ENCODE measurements at places on chromosomes 3 and 15.

- no peak for DNase-seq
Observed at GRCh38 chr15:58232281-58233065, 94.3 kb downstream of the AQP9 start.

DNA sequence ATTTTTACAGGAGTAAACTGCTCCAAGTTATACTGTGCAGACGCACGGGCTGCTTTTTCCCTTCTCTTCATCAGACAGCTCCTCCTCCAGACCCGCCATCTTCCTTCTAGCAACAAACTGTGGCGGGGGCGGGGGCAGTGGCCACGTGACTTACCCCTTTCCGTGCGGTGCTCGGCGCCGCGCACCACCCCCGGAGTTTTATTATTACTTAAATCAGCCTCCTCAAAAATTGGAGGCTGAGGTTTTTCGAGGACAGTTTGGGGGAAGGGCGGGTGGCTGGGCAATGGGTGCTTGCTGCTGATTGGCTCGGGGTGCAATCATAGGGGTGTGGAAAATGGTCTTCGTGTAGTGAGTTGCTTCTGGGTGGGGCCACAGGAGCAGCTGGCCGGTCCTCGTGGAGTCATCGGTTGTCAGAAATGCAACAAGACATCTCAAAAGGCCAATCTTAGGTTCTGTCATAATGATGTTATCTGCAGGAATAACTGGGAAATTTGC, 77.1 kb upstream of the MFGE8 start:
- no peak for DNase-seq

- no peak for DNase-seq
Observed at GRCh38 chr3:138944929-138945708, 1.8 kb downstream of the FOXL2 start.

- peak; percentile 76 for DNase-seq
Observed at GRCh38 chr15:33021806-33022389, 172.6 kb downstream of the FMN1 start.

DNA sequence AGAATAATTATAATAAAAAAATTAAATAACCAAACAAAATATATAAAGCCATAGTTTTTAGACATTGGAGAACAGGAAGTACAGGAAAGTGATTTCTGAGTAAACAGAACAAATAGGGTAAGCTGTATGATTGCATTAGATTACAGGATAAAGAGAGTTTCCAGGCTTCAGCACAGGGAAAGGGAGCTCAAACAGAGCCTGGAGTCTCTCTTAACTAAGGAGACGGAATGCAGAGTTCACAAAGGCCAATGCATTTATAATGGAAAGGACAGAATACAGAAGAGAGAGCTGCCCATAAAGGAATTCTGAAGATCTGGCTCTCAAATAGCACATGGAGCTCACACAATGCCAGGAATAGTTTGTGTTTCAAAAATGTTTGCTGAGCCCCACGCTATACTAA, 42.0 kb upstream of the OTOL1 start:
- DNase-seq = no peak

GRCh38 chr15:81097890-81098280, 36.2 kb upstream of the CFAP161 start:
- no peak for DNase-seq

DNA sequence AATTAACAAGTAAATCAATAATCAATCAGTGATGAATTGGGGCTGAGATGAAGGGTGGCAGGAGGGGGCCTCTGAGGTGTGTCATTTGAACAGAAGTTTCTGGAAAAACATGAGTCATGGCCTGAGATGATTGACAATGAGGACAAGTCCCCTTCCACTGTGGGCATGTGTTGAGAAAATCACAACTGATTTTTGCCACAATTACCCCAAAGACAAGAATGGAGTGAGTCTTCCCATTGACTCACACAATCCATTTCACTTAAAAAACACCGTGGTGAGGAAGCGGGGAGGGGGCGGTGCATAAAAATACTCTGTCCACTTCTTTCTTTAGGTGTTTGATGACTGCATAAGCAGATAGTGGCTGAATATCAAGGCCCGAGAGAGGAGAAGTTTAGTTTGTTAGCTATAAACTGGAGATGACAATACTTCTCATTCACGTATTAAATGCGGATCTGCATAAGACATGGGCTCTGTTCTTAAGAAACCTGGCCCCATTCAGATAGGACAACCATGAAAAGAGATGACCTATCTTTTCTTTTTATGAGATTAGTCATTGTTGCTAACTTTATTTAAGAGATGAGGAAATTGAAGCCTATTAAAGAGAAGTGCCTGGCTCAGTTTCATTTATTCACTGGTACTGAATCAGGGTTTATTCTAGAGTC, 34.7 kb downstream of the SHC4 start:
- DNase-seq = no peak

- DNase-seq = no peak
Observed at GRCh38 chr15:62818691-62819090, 223.9 kb upstream of the TPM1 start.

- no peak for DNase-seq
Observed at GRCh38 chr3:106261396-106261795, 392.6 kb upstream of the CBLB start.

DNA sequence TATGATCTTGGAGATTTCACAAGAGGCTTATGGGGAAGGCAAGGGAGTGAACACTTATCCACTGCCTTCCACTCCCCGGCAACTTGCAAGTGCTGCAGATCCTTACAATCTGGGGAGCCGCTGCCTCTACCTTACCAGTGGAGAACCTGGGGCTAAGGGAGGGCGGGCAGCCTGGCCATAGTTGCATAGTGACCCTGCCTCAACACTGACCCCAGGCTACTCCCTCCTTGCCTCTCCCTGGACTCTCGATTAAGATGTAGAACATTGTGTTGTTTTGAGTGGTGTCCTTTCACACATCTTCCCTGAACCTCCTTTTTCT, 30.6 kb downstream of the SLC6A11 start:
- DNase-seq = no peak

DNA sequence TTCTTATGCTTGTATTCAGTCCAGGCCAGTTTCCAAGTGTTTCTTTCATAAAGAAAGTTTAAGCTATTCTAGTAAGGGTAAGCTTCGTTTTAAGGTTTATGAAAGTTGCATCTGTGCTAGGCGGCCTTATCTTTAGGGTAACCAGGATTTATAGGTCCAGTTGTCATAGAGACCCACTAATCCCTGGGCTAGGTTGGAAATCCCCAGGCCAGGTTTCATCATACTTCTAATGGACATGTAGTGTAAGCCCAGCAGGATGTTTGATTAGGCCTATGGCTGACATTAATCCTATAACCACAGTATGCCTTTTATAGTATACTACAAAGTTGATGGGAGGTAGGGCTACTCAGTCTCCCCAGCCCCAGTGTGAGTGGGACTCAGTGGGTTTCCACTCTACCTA, 312.4 kb downstream of the CACNA2D3 start:
- DNase-seq = no peak

GRCh38 chr3:126053949-126054569, 29.9 kb downstream of the SLC41A3 start:
- DNase-seq = no peak

DNA sequence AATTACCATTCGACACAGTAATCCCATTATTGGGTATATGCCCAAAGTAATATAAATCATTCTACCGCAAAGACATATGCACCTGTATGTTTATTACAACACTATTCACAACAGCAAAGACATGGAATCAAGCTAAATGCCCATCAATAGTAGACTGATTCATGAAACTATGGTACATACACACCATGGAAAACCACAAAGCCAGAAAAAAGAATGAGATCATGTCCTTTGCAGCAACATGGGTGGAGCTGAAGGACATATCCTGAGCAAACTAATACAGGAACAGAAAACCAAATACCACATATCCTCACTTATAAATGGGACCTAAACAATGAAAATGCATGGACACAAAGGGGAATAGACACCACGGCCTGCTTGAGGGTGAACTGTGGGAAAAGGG, 11.1 kb upstream of the MCF2L2 start:
- no peak for DNase-seq

DNA sequence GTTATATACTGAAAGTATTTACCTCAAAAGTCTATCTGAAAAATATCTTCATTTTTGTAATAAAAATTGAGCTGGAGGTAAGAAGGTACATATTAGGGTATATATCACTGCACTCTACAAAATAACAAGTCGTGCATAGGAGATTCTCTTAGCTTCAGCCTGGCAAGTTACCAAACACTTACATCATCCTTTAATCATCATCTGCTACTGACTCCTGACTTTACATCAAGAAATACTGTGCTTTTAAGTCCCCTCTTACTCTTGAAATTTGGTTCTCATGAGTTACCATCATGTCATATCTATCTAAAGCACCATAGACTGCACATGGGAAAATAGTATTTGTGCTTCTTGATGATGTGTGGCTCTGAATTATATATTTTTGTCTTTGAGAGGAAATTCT, 50.8 kb downstream of the LYSMD4 start:
- DNase-seq = peak; percentile 74

DNA sequence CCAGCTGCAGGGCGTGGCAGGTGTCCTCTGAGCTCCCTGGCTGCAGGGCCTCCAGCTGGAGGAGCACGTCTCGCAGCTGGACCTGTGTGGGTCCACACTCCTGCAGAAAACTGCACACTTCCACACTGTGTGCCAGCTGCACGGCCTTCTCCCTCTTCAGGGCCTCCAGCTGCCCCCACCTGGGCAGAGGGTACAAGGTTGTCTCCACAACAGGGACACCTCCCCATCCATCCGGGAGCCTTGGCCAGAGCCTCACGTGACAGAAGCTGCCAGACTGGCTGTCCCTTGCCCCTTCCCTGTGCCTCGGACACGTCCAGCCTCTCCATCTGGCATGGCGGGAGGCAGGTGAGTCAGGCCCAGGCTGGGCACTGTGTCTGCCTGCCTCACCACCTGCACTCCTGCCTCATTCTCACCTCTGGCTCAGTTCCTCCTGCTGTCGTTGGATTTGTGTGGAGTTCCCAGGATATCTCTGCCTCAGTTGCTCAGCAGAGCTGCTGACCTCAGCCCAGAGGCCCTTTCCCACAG, 14.5 kb downstream of the SPTBN5 start:
- no peak for DNase-seq

GRCh38 chr15:48380198-48380597, 49.0 kb downstream of the DUT start:
- no peak for DNase-seq

DNA sequence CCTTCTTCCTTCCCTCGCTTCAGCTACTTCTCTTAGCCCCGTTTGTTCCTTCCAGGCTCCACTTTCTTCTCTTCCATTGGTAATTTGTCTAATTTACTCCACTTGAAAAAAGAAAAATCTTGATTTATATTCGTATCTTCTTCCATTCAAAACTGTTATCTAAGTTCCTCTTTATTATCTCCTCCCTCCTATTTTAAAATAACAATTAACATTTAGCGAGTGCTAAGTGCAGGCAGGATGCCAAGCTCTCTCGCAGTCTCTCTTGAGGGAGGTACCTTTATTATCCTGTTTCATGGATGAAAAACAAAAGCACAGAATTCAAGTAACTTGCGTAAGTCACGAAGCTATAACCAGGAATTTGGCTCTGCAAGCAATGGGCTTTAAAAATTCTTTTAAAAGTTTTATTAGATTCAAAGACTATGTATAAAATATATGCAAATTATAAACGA, 418.9 kb upstream of the NAALADL2 start:
- DNase-seq = no peak

DNA sequence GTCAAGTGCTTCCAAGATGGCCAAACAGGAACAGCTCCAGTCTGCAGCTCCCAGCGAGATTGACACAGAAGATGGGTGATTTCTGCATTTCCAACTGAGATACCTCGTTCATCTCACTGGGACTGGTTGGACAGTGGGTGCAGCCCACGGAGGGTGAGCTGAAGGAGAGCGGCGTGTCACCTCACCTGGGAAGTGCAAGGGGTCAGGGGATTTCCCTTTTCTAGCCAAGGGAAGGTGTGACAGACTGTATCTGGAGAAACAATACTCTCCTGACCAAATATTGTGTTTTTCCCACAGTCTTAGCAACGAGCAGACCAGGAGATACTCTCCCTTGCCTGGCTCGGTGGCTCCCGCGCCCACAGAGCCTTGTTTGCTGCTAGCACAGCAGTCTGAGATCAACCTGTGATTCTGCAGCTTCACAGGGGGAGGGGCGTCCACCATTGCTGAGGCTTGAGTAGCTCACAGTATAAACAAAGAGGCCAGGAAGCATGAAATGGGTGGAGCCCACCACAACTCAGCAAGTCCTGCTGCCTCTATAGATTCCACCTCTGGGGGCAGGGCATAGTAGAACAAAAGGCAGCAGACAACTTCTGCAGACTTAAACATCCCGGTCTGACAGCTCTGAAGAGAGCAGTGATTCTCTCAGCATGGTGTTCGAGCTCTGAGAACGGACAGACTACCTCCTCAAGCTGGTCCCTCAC, 293.5 kb upstream of the SUCLG2 start:
- no peak for DNase-seq

GRCh38 chr3:149604125-149604875, 53.5 kb downstream of the WWTR1 start:
- no peak for DNase-seq

DNA sequence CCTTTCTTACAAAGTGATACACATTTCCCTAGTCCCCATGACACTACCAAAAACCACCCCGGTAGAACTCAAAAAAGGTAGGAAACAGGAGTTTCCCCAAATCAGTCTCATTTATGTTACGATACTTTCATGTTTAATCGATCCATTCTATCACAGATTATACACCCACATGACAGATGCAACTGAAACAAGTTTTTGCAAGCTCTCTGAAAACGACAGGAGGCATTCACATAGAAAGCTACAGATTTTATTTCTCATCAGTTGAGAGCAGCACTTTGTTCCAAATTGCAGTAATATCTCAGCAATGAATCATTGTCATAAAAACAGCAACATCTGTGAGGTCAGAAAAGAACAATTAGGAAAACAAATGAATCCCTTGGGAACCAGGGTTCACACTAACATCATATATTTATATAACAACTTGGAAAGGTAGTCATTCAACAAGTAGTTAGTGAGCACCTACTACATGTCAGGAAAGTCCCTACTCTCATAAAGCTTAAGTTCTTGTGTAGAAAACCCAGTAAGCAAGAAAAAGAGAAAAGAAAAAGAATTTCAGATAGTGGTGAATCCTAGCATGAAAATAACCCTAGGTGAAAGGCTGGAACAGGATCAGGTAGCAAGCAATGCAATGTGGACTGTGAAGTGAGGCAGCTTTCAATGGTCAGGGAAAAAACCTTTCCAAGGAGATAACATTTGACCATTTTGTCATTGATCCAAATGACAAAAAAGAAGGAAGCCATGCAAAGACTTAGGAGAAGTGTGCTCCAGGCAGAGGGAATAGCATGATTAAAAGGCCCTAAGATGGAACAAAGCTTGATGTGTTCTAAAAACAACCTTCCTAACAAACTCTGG, 8.3 kb downstream of the PLD1 start:
- DNase-seq = peak; percentile 37

GRCh38 chr3:72924055-72924454, 36.2 kb downstream of the GXYLT2 start:
- DNase-seq = no peak

GRCh38 chr3:37712421-37712820, 149.3 kb upstream of the CTDSPL start:
- no peak for DNase-seq
